Thoracic aorta (tissue), 2 donors: ENCODE measurements at places on chromosomes 6 and 20. TPM values are rescaled to one million over a fixed set of nuclear protein-coding genes. Genes with fewer than 3 reads are reported as not detected.

The ORC3 gene
- 13.8 TPM for total RNA-seq

The ETV7 gene
- total RNA-seq, result 2.6 TPM

The RIPPLY2 gene
- total RNA-seq, result not detected

The DYNLT2 gene
- 0.95 TPM for total RNA-seq

The GSTA2 gene
- not detected for total RNA-seq

The CAP2 gene
- total RNA-seq, result 20.6 TPM

The FBXL4 gene
- total RNA-seq, result 31.7 TPM

The CDSN gene
- total RNA-seq, result 1.6 TPM

The IPCEF1 gene
- total RNA-seq, result 2.8 TPM

The TNFAIP3 gene
- total RNA-seq, result 21.9 TPM

The EYA4 gene
- total RNA-seq, result 1.3 TPM

The NUP43 gene
- 18.3 TPM for total RNA-seq

The FAM209B gene
- total RNA-seq, result not detected

The SIM1 gene
- not detected for total RNA-seq

The MICA gene
- 15.0 TPM for total RNA-seq

The SEL1L2 gene
- not detected for total RNA-seq

The PRDM13 gene
- not detected for total RNA-seq

The LIME1 gene
- total RNA-seq, result 26.5 TPM

The RAET1L gene
- not detected for total RNA-seq

The TDP2 gene
- total RNA-seq, result 40.3 TPM

The BANF2 gene
- total RNA-seq, result not detected
